ENCODE measurements at places on chromosomes 6 and 20. TPM values are rescaled to one million over a fixed set of nuclear protein-coding genes. Genes with fewer than 3 reads are reported as not detected.
A peak's percentile ranks its signal among the peaks of the same experiment; 100 is the strongest.

DNA sequence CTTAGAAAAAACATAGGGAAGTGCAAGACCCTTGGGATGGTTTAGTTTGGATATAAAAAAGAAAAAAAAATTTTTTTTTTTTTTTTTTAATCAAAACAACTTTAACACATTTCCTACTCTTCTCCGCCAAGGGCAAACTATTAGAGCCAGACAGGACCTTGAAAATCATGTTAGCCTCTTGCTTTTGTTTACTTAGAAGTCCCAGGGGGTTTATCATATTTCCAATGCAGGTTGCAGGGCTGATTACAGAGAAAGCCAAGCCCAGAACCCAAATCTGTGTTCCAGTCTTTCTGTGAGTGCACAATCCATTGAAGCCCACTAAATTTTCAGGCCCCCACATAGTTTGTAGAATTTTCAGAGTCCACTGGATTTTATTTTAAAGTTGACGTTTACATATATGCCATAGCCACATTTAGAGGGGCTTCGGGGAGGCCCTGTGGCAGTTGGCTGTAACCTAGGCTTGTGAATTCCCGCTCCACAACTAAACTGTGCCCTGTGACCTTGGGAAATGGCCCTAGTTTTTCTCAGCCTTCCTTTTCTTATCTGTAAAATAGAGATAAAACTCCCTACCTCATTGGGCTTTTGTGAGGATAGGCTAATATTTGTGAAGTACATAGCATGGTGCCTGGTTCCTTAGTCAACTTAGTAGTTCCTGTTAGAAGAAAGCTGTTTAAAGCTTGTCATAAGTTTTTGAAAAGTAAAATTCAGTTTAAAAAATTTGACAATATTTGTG, 55.7 kb downstream of the NCOA7 start:
- DNase-seq, result no peak

SMIM26 gene
- total RNA-seq, result 186 TPM

RCAN2 gene
- total RNA-seq, result not detected

PSORS1C1 gene
- 6.3 TPM for total RNA-seq

DNA sequence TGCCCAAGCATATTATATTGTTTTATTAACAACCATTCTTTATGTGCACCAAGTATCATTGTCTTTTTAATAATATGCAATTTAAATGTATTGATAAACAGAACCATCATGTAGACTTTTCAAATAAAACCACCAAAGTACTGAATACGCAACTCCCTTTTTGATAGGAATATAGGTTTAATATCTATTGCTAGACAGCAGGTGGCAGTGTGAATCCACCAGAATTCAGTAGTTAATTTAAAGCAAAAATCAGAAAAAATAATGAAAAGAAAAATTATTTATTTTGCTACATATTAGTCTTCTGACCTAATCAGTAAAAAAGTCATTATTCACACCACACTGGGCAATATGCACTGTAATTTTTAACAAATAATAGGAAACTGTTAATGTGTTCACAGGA, 143.7 kb downstream of the KLHL32 start:
- DNase-seq, result peak; percentile 33

SLC22A16 gene
- not detected for total RNA-seq

SAMD5 gene
- total RNA-seq, result 3.1 TPM

FGD2 gene
- under 0.01 TPM for total RNA-seq

MRAP2 gene
- 0.26 TPM for total RNA-seq

RUNX2 gene
- total RNA-seq, result 0.79 TPM
